ENCODE measurements at places on chromosomes 2 and 18. TPM values are rescaled to one million over a fixed set of nuclear protein-coding genes. Genes with fewer than 3 reads are reported as not detected.

DNA sequence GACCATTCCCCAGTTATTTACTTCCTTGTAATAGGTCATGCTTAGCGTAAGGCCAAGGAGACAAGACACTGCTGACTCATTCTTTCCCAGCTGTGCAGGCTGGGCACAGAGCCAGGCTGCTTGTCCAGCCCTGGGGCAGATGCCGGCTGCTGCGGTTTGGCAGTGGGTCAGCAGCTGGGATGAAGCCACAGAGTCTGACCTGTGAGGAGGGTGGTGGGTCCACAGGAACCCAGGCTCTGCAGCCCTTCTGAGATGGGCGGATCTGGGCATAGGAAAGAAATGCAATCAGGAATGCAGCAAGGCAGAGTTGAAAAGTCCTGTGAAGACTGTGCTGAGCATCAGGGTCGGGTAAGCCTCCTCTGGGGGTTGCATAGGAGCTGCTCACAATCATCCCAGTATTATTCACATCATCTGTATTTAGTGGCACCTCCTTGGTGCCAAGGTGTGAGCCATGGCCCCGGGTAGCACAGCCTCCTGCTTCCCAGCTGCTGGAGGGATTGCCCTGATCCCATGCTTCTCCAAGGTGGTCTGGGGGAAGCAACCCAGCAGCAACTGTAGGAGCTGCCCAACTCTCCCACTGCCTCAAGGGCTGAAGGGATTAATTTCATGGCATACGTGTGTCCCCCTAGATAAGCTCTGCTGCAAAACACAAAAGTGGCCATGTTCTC lies 139.0 kb downstream of the DDX1 start:
- no peaks in the 10 kb centered on the region for H3K36me3 ChIP-seq
- no peak overlapping the region for H3K27ac ChIP-seq
- no peak overlapping the region for H3K4me3 ChIP-seq
- H3K27me3 ChIP-seq: peaks cover 10% of the 10 kb centered on the region

- H3K27me3 ChIP-seq: no peaks in the 10 kb centered on the region
- no peak for DNase-seq
- H3K36me3 ChIP-seq: no peaks in the 10 kb centered on the region
- no peak overlapping the region for H3K27ac ChIP-seq
- no peak overlapping the region for H3K4me3 ChIP-seq
Observed at GRCh38 chr18:42338683-42339082, 383.6 kb downstream of the PIK3C3 start.

- no peaks in the 10 kb centered on the region for H3K27me3 ChIP-seq
- no peak for DNase-seq
- H3K36me3 ChIP-seq: no peaks in the 10 kb centered on the region
- H3K4me1 ChIP-seq: no peaks in the 10 kb centered on the region
Observed at GRCh38 chr18:61569176-61569892, 236.1 kb downstream of the CDH20 start.

The SH2D6 gene
- 1.2 TPM for polyA plus RNA-seq

The CNGA3 gene
- not detected for polyA plus RNA-seq
